ENCODE measurements at places on chromosomes 13 and 19. TPM values are rescaled to one million over a fixed set of nuclear protein-coding genes. Genes with fewer than 3 reads are reported as not detected.

The RBM26 gene
- 17.6 TPM for total RNA-seq

The BEST2 gene
- total RNA-seq, result not detected

The SLC25A30 gene
- total RNA-seq, result 19.4 TPM

The ZNF878 gene
- 0.28 TPM for total RNA-seq

The KLK2 gene
- total RNA-seq, result not detected

The SLC25A23 gene
- total RNA-seq, result 7.8 TPM

The ZNF814 gene
- 5.9 TPM for total RNA-seq

The SULT2A1 gene
- total RNA-seq, result not detected

The ETV2 gene
- total RNA-seq, result 0.28 TPM

The FCGBP gene
- total RNA-seq, result not detected

The TEX30 gene
- total RNA-seq, result 15.3 TPM

The ZNF224 gene
- 26.3 TPM for total RNA-seq

The CYTH2 gene
- total RNA-seq, result 35.8 TPM

The MTRF1 gene
- total RNA-seq, result 9.7 TPM

The CERS1 gene
- total RNA-seq, result 0.90 TPM

The TEX29 gene
- total RNA-seq, result not detected

The EFNA2 gene
- total RNA-seq, result not detected

The ADM5 gene
- 0.18 TPM for total RNA-seq

The KASH5 gene
- not detected for total RNA-seq

The PNMA8B gene
- under 0.01 TPM for total RNA-seq

The B3GNT8 gene
- total RNA-seq, result under 0.01 TPM

The OR10H1 gene
- total RNA-seq, result not detected

The ELANE gene
- total RNA-seq, result not detected

The TEX101 gene
- total RNA-seq, result not detected

The GPR18 gene
- not detected for total RNA-seq

The HPN gene
- not detected for total RNA-seq

The FGF22 gene
- not detected for total RNA-seq

The DHDH gene
- 0.28 TPM for total RNA-seq

The RAP2A gene
- total RNA-seq, result 28.9 TPM

The ZNF324 gene
- 6.9 TPM for total RNA-seq
